ENCODE measurements at places on chromosomes 5 and 9.

DNA sequence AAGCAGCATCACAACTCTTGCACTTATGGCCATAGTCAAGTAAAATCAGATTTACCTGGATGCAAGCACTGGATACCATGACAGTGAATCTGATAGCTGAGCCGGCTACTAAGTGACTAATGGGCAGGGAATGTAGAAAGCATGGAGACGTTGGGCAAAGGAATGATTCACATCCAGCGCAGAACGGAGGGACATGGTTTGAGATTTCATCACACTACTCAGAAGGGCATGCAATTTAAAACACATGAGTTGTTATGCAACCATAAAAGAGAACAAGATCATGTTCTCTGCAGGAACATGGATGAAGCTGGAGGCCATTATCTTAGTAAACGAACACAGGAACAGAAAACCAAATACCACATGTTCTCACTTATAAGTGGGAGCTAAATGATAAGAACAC, 169.1 kb upstream of the PIK3R1 start:
- no peak for DNase-seq

GRCh38 chr9:118108971-118109370, 404.8 kb downstream of the TLR4 start:
- DNase-seq: no peak

GRCh38 chr9:124550072-124550471, 42.9 kb upstream of the NR5A1 start:
- no peak for DNase-seq

DNA sequence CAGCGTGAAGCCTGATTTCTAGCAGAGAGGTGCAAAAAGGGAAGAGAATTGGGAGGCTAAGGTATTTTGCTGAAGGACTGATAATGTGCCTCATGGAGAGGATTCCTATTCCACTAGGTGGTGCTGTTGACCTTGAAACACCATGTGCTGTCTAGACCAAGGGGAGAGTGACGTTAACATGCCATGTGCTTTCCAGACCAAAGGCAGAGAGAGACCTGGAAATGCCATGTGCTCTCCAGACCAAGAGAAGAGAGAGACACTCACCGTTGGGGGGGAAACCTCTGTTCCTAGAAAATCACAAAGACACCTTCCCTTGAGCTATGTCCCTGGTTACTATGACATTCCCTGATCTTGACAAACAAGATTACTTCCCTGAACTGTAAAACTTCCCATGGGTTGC, 286.0 kb upstream of the TUSC1 start:
- no peak for DNase-seq

DNA sequence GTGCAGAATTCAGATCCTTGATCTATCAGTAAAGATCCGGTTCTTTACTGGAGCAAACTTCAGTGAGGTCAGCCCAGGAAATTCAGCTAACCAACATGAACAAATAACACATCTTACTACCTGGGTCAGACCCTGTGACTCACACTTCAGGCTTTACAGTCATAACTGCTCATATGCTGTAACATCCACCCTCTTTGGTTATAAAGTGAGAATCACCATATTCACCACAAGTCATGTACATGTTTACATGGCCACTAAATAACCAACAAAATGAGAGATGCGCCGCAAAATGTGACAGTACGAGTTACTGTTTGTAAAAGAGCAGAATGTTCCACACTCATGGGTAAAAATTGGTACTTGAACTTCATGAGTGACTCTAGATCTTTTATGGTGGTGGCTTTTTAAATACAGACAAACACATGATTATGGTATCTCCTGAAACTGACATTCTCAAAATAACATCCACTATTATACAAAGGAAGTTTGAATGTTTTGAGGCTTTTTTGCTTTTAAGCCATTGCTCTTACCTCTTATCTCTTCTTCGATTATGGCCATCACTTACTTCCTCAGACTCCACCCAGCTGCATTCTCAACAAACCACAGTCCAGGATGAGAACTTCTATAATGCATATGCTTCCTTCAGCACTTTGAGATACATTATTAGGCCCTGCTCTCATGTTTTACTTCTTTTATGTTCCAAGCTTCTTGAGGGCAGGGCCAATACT, 516.6 kb downstream of the RAB3C start:
- no peak for DNase-seq

DNA sequence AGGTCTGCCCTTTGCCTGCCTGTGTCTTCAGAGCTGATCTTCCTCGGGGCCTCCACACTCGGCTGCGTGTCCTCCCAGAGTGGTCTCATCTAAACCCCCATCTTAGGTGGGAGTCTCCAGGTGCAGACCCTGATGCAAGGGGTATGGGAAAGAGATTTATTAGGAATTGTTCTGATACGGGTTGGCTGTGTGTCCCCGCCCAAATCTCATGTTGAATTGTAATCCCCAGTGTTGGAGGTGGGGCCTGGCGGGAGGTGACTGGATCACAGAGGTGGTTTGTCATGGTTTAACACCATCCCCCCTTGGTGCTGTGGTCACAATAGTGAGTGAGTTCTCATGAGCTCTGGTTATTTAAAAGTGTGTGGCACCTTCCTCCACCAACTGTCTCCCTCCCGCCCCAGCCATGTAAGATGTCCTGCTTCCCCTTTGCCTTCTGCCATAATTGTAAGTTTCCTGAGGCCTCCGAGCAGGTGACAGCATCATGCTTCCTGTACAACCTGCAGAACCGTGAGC, 208.4 kb downstream of the AOPEP start:
- no peak for DNase-seq

DNA sequence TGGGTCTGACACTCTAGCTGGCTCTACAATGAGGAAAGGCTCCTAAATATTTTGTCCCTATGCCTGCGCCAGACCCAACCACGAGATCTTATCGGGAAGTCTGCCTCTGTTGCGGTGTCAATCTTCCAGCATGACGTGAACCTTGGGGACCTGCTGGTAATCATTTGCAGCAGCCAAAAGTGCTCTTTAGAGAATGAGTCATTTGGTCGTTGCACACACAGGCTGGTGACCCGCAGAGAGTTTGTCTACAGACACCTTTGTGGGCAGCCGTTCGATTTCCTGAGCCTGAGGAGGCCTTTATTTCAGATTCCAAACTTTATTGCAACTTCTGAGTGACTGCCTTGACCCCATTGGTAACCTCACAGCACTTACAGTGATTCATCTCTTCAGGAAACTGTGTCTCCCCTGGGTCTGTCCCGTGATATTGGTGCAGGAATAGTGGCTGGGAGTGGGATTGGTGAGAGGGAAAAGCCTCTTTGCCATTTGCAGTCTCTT, 326.1 kb downstream of the NSG2 start:
- no peak for DNase-seq

GRCh38 chr5:75062925-75063531, 10.7 kb upstream of the GCNT4 start:
- no peak for DNase-seq

DNA sequence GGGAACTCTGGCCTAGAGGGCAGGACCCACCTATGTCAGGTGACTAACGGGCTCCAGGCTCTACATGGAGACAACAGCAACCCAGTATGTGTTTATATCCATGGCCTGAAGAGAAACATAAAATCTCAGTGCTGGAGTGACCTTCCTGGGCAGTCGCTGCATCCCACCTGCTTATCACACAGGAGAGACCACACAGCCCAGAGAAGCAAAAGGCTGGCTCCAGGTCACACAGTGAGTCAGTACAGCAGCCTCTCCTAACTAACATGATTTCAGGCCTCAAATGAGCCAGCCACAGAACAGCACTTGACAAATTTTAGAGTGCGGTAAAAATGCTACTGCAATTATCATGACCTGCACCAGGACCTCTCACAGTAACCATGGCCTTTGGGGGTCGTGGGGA, 54.0 kb upstream of the TGFBR1 start:
- no peak for DNase-seq

- no peak for DNase-seq
These were observed 71.5 kb upstream of the PLPP6 start for GRCh38 chr9:4590430-4591122.

DNA sequence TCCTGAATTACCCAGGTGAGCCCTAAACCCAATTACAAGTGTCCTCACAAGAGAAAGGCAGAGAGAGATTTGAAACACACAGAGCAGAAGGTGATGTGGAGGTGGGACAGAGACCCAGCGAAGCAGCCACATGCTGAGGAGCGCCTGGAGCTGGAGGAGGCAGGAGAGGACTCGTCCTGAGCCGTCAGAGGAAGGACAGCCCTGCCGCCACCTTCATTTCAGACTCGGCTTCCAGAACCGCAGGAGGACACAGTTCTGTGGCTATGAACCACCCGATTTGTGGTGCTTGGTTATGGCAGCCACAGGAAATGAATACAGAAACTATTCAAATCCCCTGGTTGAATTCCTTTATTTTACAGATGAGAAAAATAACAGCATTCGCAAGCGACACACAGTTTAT, 16.4 kb upstream of the FBP1 start:
- no peak for DNase-seq
